ENCODE measurements at places on chromosomes 11 and 22. TPM values are rescaled to one million over a fixed set of nuclear protein-coding genes. Genes with fewer than 3 reads are reported as not detected.

DNA sequence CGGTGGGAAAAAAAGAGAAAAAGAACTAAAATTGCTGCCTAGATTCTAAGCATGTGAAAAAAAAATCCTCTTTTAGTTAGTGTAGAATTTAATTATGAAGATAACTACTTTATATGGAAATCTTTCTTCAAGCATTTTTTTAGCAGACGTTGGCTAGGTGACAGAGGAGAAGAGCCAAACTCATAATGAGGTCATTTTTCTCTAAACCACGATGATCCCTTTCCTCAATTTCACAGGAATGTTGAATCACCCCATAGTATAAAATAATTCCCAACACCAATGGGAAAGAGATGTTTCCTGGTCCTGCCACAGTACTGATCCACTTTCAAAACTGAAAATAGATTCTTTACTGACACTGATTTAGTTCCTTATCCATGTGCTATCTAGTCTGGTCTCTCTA is 319.8 kb downstream of the DLG2 start:
- no peak for DNase-seq
- H3K4me3 ChIP-seq = no peak overlapping the region
- no peak overlapping the region for H3K27ac ChIP-seq
- H3K27me3 ChIP-seq = no peaks in the 10 kb centered on the region
- no peaks in the 10 kb centered on the region for H3K36me3 ChIP-seq

DNA sequence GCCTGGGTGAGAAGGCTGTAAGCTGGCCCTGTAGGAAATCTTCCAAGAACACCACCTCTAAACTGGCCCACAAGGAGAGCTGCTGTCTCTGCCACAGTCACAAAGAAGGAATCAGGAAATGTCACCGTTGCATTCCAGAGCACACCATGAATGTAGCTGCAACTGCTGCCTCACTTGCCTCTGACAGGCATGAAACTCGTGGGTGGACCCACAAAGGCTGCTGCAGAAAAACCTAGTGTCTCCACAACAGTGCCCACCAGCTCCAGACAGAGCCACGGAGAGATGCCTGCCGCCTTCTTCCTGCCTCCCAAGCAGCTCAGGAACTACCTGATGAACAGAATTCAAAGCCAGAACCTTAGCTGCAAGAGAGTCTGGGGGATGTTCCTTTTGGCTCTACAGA is 10.5 kb downstream of the DNAJB13 start:
- no peak overlapping the region for H3K4me3 ChIP-seq
- H3K27ac ChIP-seq = no peak overlapping the region
- H3K27me3 ChIP-seq = peaks cover 2% of the 10 kb centered on the region
- H3K36me3 ChIP-seq = no peaks in the 10 kb centered on the region
- peaks cover 19% of the 10 kb centered on the region for H3K4me1 ChIP-seq
- DNase-seq = no peak

GRCh38 chr11:313787-314553 is at the start of gene IFITM1:
Gene IFITM1, plus strand, starts transcription at chr11:314040. Its CDS starts 131 bp downstream, at chr11:314171.
- H3K4me3 ChIP-seq = peak within 1 kb of the TSS; percentile 93
- peak within 1 kb of the TSS; percentile 95 for H3K27ac ChIP-seq
- peaks cover 22% of the 10 kb centered on the region for H3K4me1 ChIP-seq

GRCh38 chr22:50485221-50486131 is 1.2 kb upstream of the MIOX start:
- no peak overlapping the region for H3K4me3 ChIP-seq
- no peaks in the 10 kb centered on the region for H3K27me3 ChIP-seq
- peak overlapping the region; percentile 30 for H3K27ac ChIP-seq
- DNase-seq = no peak

DNA sequence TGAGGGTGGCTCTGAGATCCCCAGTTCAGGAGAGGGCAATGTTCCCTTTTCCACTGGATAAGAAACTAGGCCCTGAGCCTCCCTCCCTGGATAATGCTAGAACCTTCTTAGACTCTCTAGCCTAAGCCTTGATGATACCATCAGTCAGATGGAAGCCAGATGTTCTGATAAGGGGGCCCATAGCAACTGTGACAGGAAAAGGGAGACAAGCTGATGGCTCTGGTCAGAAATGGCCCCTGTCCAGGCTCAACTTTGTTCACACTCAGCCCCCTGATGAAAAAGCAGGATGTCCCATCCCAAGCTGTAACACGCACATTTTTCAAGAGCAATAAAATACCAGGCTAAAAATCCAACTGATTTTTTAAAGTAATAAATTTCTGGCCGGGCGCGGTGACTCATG is 7.2 kb upstream of the OAF start:
- H3K27ac ChIP-seq = no peak overlapping the region
- H3K4me3 ChIP-seq = no peak overlapping the region
- DNase-seq = no peak
- no peaks in the 10 kb centered on the region for H3K36me3 ChIP-seq

DNA sequence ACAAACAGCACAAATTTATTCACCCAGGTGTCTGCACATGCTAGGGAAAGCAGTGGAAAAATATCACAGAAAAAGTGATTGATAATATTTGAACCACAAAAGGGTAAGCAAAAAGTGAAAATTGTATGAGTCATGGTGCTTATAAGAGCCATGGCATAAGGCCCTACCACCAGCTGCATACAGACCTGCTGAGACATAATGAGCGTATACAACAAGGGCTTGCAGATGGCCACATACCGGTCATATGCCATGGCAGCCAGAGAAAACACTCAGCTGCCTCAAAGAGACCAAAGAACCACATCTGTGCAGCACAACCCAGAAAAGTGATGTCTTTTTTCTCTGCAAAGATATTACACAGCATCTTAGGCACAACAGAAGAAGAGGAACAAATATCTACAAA is 71.4 kb upstream of the OR9G4 start:
- H3K4me3 ChIP-seq = no peak overlapping the region
- no peak overlapping the region for H3K27ac ChIP-seq
- DNase-seq = no peak
- no peaks in the 10 kb centered on the region for H3K36me3 ChIP-seq

DNA sequence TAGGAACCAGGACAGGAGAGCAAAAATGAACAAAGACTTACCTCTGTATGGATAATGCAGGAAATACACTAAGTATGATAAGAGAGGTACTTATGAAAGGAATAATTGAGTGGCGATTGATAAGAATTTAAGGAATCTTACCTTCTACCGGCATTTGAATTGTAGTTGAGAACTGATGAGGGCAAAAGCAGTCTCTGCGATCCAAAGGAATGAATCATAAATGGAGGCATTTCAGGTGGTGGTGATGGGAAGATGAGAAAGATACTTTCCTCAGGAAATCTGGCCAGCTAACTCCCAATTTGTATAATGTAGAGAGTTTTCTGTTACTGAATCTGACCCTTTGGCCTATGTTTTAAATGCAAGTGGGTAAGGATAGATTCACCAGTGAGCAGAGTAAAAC is 71.9 kb upstream of the C11orf87 start:
- H3K4me1 ChIP-seq = no peaks in the 10 kb centered on the region
- no peaks in the 10 kb centered on the region for H3K36me3 ChIP-seq

GRCh38 chr11:47541070-47541469 is 11.9 kb downstream of the CELF1 start:
- no peak for DNase-seq
- H3K4me3 ChIP-seq = peak overlapping the region; percentile 54
- no peaks in the 10 kb centered on the region for H3K27me3 ChIP-seq
- H3K36me3 ChIP-seq = peaks cover 11% of the 10 kb centered on the region
- peaks cover 66% of the 10 kb centered on the region for H3K4me1 ChIP-seq
- H3K27ac ChIP-seq = peak overlapping the region; percentile 91

- H3K27me3 ChIP-seq = no peaks in the 10 kb centered on the region
- peaks cover 37% of the 10 kb centered on the region for H3K36me3 ChIP-seq
- peaks cover 22% of the 10 kb centered on the region for H3K4me1 ChIP-seq
- no peak overlapping the region for H3K27ac ChIP-seq
- H3K4me3 ChIP-seq = no peak overlapping the region
- no peak for DNase-seq
These were observed 34.5 kb downstream of the CTSC start for GRCh38 chr11:88303037-88303436.

DNA sequence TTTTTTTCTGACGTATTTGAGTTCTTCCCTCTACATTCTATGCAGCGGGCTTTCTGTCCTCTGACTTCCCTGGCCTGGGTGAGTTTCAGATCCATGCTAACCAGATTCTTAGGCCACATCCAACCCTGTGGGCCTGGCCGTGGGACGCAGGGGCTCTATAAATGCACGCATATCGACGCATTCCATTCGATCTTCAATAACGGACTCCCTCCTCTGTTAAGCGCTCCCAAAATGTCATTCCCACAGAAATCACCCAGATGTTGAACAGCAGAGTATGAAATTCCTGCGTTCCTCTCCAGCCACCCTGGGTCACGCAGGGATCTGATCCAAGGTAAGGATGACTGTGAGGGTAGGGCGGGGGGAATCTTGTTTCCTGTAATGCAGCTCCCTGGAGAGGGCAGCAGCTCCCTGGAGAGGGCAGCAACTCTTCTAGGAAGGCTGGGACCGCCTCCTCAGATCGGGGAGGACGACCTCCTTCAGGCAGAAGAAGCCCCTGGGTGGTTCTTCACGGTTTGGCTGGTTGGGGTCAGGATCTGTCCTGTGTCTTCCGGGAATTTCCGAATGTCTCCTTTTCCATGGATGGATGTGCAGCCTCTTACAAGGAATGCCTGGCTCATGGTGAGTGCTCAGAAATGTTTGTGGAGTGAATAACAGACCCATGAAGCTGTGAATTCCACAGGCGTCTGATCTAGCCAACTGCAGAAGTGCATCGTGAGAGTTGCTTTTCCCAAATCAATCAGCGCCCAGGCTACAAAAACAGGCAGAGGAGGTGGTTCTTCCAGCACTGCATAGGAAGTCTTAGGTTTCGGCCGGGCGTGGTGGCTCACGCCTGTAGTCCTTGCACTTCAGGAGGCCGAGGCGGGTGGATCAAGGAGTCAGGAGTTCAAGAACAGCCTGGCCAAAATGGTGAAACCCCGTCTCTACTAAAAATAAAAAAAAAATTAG is 12.2 kb downstream of the MRGPRD start:
- no peaks in the 10 kb centered on the region for H3K36me3 ChIP-seq
- H3K27ac ChIP-seq = no peak overlapping the region
- H3K27me3 ChIP-seq = peaks cover 1% of the 10 kb centered on the region
- H3K4me3 ChIP-seq = no peak overlapping the region
- no peak for DNase-seq

DNA sequence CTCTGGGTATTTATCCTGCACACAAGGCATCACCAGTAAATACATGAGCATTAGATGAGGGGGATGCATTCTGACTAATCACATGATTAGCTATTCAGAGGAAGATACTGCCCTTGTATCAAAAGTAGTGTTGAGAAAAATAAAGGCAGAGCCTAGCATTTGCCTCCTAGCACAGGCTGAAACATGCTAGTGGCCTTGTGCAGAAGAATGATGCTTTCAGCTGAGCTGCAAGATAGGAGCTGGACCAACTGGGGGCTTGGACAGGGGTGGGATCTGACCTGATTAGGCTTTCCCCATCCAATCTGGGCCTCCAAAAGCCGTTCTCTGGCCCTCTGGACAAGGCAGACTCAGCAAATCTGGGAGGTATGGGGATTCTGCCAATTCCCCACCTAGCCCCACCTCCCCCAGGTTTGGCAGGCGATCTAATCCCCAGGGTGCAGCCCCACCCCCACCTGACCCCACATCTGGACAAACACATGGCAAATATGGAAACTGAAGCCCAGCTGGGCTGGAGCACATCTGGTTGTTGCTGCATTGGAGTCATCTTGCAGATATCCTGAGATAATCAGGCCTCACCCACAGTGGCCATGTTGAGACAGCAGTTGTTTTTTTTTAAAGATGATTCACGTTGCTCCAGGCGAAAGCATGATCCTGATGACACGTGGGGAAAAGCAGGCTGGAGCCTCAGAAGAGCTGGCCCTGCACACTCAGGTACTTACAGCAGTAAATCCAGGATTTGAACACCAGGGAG is 4.4 kb upstream of the MISFA start:
- no peak overlapping the region for H3K27ac ChIP-seq
- H3K4me3 ChIP-seq = no peak overlapping the region
- H3K36me3 ChIP-seq = peaks cover 2% of the 10 kb centered on the region
- DNase-seq = no peak

The PAMR1 gene
- not detected for total RNA-seq

The BACE1 gene
- 0.62 TPM for total RNA-seq

The C11orf65 gene
- total RNA-seq = 3.1 TPM

The IPO7 gene
- total RNA-seq = 164 TPM

The TNNT3 gene
- total RNA-seq = 3.3 TPM

The TMEM151A gene
- not detected for total RNA-seq

The MS4A6E gene
- total RNA-seq = not detected

The CDON gene
- 2.6 TPM for total RNA-seq

The IL10RA gene
- total RNA-seq = 16.1 TPM

Data from activated naive CD4-positive, alpha-beta T cell treated with anti-CD3 and anti-CD28 coated beads for 36 hours (primary cell).